ENCODE measurements at places on chromosomes 6 and 20.

GRCh38 chr6:36964349-36964748, 9.8 kb downstream of the PI16 start:
- no peak for DNase-seq

GRCh38 chr20:53077373-53078205, 105.4 kb downstream of the TSHZ2 start:
- peak; percentile 6 for DNase-seq

GRCh38 chr6:150347845-150348244, 21.0 kb upstream of the IYD start:
- DNase-seq, result no peak

GRCh38 chr20:17735959-17736621, 36.3 kb downstream of the BANF2 start:
- DNase-seq, result no peak

GRCh38 chr6:109978174-109979032, at the start of gene GPR6:
TSS of gene GPR6 (plus strand) at chr6:109978311. CDS start at chr6:109979113, 802 bp downstream.
- DNase-seq, result no peak

All from stimulated activated naive CD4-positive, alpha-beta T cell treated with Interleukin-2 at 50 U/mL for 16 hours (primary cell).